ENCODE measurements at places on chromosomes 1 and 21.

DNA sequence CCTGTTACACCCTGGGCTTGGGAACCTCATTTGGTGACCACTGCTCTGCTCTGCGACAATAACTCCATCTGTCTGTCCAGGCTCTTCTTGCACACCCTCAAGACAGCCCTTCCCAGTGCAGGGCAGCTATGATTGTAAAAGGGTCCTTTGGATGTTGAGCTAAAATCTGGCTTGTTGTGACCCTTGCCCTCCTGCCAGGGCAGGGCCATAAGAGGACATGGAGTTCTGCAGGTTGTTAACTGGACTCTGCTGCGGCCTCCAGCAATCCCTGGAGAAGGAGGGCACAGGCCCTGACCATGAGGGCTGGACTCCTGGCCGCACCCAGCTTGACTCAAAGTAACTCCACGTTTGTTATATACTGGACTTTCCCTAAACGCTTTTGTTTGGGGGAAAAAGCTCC, 41.2 kb downstream of the DHCR24 start:
- DNase-seq = no peak

GRCh38 chr21:41731081-41731480, 35.8 kb downstream of the RIPK4 start:
- DNase-seq = no peak

- no peak for DNase-seq
These were observed 106.7 kb upstream of the KLHDC7A start for GRCh38 chr1:18373882-18374493.

- DNase-seq = no peak
These were observed 28.1 kb downstream of the SLC44A5 start for GRCh38 chr1:75582725-75583261.
